ENCODE measurements at places on chromosomes 4 and X.

GRCh38 chrX:68894142-68894512 lies 65.3 kb downstream of the EFNB1 start:
- DNase-seq = no peak

GRCh38 chr4:152605031-152605430 lies 69.1 kb upstream of the FBXW7 start:
- no peak for DNase-seq

DNA sequence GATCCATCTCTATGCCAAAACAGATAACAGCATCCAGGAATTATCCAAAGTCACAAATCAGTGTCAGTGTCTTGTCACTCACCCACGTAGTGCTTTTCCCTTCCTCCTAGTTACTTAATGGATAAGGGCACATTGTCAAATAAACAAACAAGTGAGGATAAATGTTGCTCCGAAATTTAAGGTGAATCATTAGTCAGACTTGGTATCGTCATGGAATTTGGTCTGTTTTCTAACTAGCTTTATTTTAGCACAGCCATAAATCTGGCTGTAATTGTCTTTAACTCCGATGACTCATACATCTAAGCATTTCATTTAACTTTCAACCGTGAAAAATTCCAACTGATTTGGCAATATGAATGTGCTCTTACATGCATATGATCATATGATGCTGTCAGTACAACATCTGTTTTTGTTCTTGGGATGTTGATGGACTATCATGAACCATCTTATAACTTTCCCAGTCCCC lies 83.3 kb downstream of the SNCA start:
- no peak for DNase-seq

GRCh38 chrX:129760155-129760554 lies 19.6 kb upstream of the SASH3 start:
- DNase-seq = no peak

- no peak for DNase-seq
These were observed 218.5 kb upstream of the FGF13 start for GRCh38 chrX:138929926-138930582.

DNA sequence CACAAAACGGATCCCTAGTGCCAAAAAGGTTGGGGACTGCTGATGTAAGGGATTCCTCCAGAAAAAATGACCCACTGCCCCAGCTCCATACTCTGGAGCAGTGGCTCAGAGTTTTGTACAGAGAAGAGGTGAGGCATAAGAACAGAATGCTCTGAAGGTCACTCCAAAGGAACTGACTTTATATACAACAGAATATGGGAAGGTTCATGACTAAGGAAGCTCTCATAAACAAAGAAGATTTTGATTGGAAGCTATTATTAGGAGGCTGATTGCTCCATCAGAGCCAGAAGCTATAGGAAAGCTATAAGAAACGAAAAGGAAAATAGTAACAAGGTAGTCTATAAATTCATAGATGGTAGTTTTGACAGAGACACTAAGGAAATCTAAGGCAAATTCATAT lies 203.1 kb downstream of the SLC7A11 start:
- DNase-seq = no peak

DNA sequence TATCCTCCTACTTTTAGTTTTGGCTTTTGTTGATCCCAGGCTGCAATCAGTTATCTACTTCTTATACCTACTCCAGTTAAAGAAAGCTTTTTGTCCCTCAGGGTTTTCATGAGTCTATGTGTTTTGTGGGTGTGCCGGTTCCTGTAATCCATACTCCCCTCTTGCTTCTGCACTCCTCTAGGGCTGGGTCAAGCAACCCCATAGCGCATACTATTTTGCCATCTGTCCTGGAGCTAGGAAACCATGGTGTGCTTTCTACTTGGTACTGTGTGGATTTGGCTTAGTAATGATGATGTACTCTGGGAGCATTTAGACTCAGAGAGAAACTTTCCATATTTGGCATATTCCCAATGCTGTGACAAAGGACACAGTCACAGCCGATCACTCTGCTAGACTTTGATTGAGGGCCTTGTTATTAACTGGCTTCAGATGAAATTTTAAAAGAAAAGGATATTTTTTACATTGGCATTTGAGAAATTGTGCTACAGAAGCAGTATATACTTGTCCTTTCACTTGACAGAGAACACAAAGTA lies 86.1 kb upstream of the GRXCR1 start:
- DNase-seq = no peak

GRCh38 chr4:26510334-26510964 lies 20.2 kb upstream of the CCKAR start:
- DNase-seq = no peak

DNA sequence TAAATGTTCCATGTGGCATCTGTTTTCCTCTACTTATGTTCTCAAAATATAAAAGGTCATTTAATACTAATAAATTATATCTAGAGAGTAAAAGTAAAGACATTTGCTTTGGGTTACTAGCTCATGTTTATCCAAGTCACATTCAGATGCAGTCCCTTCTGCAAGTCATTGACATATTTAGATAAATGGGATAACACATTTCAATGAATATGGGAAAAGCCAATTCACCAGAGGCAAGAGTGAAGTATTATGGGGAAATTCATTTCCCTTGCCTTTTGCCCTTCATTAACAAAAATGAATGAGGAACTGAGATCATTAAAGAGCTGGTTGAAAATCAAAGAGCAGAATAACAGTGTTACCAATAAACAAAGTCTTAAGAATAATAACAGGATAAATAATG lies 306.2 kb upstream of the FSTL5 start:
- DNase-seq = no peak

- no peak for DNase-seq
These were observed 73.7 kb downstream of the CHST7 start for GRCh38 chrX:46647251-46647650.

- no peak for DNase-seq
These were observed 10.5 kb downstream of the TBC1D14 start for GRCh38 chr4:6920171-6920570.

- DNase-seq = no peak
These were observed 100.3 kb downstream of the SLC34A2 start for GRCh38 chr4:25755911-25756310.

GRCh38 chr4:173169178-173169427 lies 492 bp downstream of the GALNT7 start:
- DNase-seq = no peak

GRCh38 chr4:102503301-102503746 lies 2.2 kb downstream of the NFKB1 start:
- no peak for DNase-seq

DNA sequence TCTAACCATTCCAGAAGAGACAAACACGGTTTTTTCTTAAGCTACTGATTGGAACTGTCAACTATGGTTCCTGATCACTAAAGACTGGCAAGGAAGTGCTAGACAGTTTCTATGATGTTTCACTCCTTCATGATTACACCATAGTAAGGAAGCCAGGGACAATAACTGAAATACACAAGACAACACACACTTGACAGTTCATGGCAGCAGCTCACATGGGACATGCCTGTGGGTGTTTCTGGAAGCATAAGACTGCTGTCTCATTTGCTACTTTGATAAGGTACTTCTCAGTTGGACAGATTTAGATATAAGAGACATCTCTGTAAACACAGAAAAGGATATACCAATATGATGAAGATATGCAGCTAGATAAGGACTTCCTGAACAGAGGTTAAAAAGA lies 8.3 kb upstream of the IRAK1 start:
- no peak for DNase-seq

DNA sequence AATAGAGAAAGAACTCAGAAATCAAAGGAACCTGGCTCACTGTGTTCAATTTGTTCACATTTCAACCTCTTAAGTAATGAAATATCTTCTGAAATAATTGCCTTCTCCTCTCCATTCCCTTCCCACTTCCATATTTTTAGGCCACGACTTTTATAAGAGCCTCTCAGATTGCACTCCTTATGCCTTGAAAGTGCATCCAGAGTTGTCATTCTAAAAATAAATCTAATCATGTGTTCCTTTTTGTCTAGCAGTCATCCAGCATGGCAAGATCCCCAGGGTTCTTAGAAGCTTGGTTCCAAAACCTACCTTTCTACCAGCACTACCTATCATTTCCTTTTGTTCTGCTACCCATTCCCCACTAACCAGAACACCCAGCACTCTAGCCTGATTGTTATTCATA lies 42.4 kb upstream of the RPA4 start:
- DNase-seq = no peak

DNA sequence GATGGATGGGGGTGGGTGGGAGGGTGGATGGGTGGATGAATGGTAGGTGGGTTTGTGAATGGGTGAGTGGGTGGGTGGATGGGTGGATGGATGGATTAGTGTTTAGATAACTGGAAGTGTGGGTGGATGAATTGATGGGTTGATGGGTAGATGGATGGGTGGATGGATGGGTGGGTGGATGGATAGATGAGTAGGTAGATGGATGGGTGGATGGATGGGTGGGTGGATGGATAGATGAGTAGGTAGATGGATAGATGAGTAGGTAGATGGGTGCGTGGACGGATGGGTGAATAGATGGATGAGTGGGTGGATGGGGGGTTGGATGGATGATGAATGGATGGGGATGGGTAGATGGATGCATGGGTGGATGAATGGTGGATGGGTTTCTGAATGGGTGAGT lies 20.3 kb upstream of the ASMTL start:
- DNase-seq = no peak

DNA sequence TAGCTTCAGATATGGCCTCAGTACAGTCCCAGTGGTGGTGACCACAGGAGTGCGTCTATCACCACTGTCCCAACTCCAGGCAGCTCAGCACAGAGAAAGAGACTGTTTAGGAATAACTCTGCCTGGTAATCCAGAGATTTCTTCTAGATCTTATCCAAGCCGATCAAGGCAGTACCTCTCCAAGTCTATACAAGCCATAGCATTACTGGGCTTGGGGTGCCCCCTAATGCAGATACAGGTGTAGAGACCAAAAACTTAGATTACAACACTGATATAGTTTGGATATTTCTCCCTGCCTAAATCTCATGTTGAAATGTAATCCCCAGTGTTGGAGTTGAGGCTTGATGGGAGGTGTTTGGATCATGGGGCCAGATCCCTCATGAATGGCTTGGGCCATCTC lies 100.9 kb downstream of the PTCHD1 start:
- no peak for DNase-seq

GRCh38 chr4:7421356-7422150 lies 13.2 kb downstream of the PSAPL1 start:
- no peak for DNase-seq

DNA sequence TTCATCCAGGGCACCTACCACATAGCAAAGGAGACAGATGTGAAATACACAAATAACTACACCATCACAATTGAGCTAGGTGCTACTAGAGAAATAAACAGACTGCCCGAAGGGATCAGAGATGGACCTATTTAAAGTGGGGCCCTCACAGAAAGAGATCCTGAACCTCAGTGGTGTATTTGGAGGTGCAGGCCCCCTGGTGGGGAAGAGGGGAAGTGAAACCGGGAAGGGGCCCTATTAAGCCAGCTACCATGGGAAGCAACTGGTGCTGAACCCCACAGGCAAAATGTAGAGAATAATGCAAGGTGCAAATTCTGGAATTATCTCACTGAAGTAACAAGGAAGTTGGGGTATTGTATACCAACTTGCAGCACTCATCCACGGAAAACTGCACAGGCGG lies 78.6 kb upstream of the FAM9A start:
- DNase-seq = no peak

DNA sequence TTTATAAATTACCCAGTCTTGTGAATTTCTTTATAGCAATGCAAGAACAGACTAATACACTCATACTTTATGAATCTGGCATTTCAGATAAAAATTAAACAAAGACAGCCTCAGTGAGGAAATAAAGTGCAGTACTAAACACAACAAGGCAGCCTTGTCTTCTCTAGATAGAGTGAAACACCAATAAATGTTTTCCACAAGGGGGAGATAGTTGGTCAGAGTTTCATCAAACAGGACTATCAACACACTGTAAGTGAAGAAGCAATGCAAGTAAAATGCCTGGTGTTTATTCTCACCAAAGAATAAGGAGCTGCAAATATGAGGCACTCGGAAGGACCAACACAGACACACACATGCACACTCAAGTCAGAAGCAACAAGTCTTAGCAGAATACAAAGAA lies 62.8 kb downstream of the FAM9B start:
- DNase-seq = no peak

- DNase-seq = no peak
These were observed 366.1 kb downstream of the FBXO8 start for GRCh38 chr4:173917255-173917960.

DNA sequence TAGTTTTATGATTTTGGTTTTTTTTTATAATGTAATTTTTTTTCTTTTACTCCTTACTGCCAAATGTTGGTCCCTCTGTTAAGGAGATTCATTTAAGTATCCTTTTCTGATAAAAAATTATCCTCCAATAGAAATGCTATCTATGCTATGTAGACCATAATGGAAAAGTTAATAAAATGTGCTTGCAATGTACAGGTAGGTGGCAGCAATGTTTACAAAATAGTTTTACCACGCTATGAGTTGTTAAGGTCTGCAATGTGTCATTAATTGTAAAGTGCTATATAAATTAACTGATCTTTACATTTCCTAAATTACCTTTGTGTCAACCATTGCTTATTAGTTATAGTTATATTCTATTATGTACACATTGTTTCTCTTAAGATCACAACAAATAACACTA lies 3.8 kb upstream of the CENPC start:
- no peak for DNase-seq

- DNase-seq = no peak
These were observed 343.7 kb downstream of the MID1IP1 start for GRCh38 chrX:39144956-39145355.

DNA sequence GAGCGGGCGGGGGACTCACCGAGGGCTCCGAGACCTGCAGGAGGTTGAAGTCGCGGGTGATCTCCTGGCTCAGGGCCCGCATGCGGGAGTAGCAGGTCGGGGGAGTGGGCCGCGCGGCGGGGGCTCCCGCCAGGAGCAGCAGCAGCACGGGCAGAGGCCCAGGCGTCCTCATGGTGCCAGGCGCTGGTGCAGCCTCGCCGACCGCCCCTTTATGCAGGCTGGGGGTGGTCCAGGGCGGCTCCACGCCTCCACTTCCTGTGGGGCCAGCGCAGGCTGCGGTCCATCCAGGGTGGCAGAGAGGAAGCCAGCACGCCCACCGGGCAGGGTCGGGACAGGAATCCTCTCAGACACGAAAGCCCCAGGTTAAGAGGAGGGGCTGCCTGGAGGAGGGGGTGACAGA lies at the start of gene CYTL1:
TSS of gene CYTL1 (minus strand) at position 185 of the 400 bp plus-strand sequence. CDS start at position 172, 13 bp downstream.
- DNase-seq = no peak

- DNase-seq = no peak
These were observed 19.3 kb downstream of the EVC2 start for GRCh38 chr4:5689065-5689464.

GRCh38 chr4:155597933-155598451 lies 68.7 kb upstream of the GUCY1A1 start:
- no peak for DNase-seq

GRCh38 chr4:155799116-155799793 lies 40.4 kb downstream of the GUCY1B1 start:
- no peak for DNase-seq

Measured in stimulated activated CD4-positive, alpha-beta T cell treated with anti-CD3 and anti-CD28 coated beads, Interleukin-12 subunit alpha, Interleukin-12 subunit beta, amount 100 ng/mL, for 48 hours (primary cell).